ENCODE measurements at places on chromosomes 7 and 10.

DNA sequence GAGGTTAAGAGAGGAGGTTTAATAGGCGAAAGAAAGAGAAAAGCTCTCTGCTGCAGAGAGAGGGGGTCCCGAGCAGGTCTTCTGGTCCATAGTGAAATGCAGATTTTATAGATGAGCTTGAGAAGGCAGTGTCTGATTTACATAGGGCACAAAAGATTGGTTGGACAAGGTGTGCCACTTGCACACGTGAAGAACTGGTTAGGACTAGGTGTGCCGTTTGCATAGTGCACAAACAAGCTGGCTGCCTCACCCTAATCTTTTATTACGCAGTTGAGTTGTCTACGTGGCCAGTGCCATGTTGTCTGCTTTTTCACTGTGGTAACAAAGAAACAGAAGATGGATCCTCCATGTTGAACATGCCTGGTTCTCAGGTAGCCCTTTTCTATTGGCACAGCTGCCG is 82.6 kb downstream of the AMPH start:
- H3K27ac ChIP-seq, result no peak overlapping the region
- no peaks in the 10 kb centered on the region for H3K36me3 ChIP-seq
- no peaks in the 10 kb centered on the region for H3K27me3 ChIP-seq

GRCh38 chr10:11876805-11877590 is 53.8 kb downstream of the PROSER2 start:
- peaks cover 22% of the 10 kb centered on the region for H3K4me1 ChIP-seq
- DNase-seq, result no peak
- H3K4me3 ChIP-seq, result no peak overlapping the region
- no peaks in the 10 kb centered on the region for H3K36me3 ChIP-seq
- H3K27ac ChIP-seq, result no peak overlapping the region
- no peaks in the 10 kb centered on the region for H3K27me3 ChIP-seq

DNA sequence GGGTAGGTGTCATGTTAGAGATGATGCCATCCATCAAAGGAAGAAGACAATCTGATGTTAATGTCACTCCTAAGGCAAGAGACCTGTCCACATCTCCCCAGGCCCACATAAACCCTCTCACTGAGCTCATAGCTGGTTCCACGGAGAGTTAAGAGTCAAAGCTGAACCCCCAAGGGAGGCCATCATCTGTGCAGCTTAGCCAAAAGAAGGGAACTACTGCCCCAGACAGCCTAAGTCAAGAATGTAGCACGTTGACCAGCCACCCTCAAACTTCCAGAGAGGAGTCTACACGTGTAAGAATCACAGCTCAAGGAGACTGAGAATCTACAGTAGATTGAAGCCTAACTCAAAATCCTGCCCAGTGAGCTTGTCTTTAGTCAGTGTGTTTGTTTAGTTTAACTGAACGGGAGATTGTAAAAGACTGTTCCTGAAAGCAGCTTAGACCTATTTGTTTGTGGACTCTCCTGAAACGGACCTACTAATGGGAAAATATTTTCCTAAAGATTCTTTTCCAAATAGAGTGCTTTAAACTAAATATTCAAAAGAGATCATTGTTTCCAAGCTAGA is 192.7 kb upstream of the NFE2L3 start:
- DNase-seq, result no peak
- no peaks in the 10 kb centered on the region for H3K4me1 ChIP-seq
- no peaks in the 10 kb centered on the region for H3K36me3 ChIP-seq

- no peak overlapping the region for H3K4me3 ChIP-seq
- H3K36me3 ChIP-seq, result no peaks in the 10 kb centered on the region
- no peaks in the 10 kb centered on the region for H3K27me3 ChIP-seq
- H3K4me1 ChIP-seq, result no peaks in the 10 kb centered on the region
- no peak overlapping the region for H3K27ac ChIP-seq
- no peak for DNase-seq
Measured at GRCh38 chr7:130823060-130823459, 89.1 kb upstream of the KLF14 start.

- DNase-seq, result no peak
- H3K4me1 ChIP-seq, result no peaks in the 10 kb centered on the region
- H3K4me3 ChIP-seq, result no peak overlapping the region
- no peaks in the 10 kb centered on the region for H3K27me3 ChIP-seq
Measured at GRCh38 chr7:134044682-134045081, 82.5 kb upstream of the LRGUK start.

DNA sequence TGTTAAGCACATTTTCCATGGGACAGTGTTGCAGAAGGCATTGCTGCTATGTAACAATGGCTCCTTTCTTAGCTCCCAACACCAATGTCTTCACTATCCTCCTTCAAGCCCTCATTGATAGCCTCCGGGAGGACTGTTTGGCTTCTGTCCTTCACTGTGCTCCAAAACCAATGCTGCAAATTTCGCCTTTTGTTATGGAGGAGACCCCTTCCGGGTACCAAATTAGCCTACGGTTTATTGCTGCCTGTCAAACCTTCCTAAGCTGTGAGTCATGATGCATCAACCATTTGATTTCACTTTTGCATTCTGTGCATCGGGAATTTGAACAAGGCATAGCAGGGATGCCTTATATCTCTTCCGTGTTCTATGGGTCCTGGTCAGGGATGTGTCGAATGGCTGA is 432.9 kb downstream of the GATA3 start:
- H3K36me3 ChIP-seq, result no peaks in the 10 kb centered on the region
- no peaks in the 10 kb centered on the region for H3K4me1 ChIP-seq
- H3K27ac ChIP-seq, result no peak overlapping the region

GRCh38 chr7:69653806-69654205 is 55.5 kb downstream of the AUTS2 start:
- H3K4me1 ChIP-seq, result peaks cover 5% of the 10 kb centered on the region
- H3K4me3 ChIP-seq, result no peak overlapping the region
- H3K27me3 ChIP-seq, result no peaks in the 10 kb centered on the region
- H3K27ac ChIP-seq, result no peak overlapping the region

GRCh38 chr7:37205451-37205850 is 243.2 kb downstream of the ELMO1 start:
- no peak overlapping the region for H3K27ac ChIP-seq
- H3K27me3 ChIP-seq, result no peaks in the 10 kb centered on the region
- H3K4me1 ChIP-seq, result peaks cover 20% of the 10 kb centered on the region
- H3K36me3 ChIP-seq, result no peaks in the 10 kb centered on the region
- DNase-seq, result no peak

- DNase-seq, result no peak
- no peaks in the 10 kb centered on the region for H3K4me1 ChIP-seq
- H3K27me3 ChIP-seq, result no peaks in the 10 kb centered on the region
- H3K36me3 ChIP-seq, result no peaks in the 10 kb centered on the region
- no peak overlapping the region for H3K4me3 ChIP-seq
Measured at GRCh38 chr7:155660059-155660757, 15.7 kb downstream of the RBM33 start.

DNA sequence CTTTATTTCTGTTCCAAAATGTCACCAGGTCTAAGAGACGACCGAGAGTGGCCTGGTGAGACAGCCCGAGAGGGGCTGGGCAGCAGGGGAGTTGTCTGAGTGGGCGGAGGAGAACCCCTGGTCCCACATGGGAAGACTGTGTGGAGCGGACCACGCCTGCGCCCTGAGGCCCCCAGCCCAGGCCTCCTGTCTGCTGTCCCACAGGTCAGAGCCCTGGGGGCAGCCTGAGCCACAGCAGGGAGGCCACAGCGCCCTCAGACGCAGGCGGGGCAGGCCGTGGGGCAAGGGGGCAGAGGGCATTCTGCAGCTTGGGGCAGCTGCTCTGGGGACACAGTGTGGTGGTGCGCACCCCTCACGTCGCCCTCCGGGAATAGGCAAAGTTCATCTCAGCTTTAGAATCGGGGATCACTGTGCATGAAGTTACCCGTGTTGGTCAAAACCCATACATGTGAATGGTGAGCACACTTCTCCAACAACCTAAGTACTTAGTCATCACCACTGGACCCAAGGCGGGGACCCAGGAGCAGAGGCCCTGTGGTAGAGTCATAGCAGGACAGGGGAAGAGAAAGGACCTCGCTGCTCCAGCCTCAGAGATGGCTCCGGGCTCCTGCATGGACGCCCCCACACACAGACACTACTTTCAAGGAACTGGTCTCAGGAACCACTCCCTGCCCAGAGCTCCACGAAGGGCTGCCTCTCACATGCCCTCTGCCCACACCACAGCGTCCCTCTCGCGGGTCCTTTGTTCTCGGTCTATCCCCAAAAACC is 214.7 kb downstream of the ELFN1 start:
- H3K36me3 ChIP-seq, result no peaks in the 10 kb centered on the region
- no peak overlapping the region for H3K27ac ChIP-seq
- H3K27me3 ChIP-seq, result no peaks in the 10 kb centered on the region
- DNase-seq, result no peak

GRCh38 chr10:78846760-78847159 is 222.0 kb upstream of the ZMIZ1 start:
- no peak overlapping the region for H3K4me3 ChIP-seq
- no peaks in the 10 kb centered on the region for H3K36me3 ChIP-seq
- H3K27ac ChIP-seq, result no peak overlapping the region
- no peak for DNase-seq
- H3K27me3 ChIP-seq, result no peaks in the 10 kb centered on the region

DNA sequence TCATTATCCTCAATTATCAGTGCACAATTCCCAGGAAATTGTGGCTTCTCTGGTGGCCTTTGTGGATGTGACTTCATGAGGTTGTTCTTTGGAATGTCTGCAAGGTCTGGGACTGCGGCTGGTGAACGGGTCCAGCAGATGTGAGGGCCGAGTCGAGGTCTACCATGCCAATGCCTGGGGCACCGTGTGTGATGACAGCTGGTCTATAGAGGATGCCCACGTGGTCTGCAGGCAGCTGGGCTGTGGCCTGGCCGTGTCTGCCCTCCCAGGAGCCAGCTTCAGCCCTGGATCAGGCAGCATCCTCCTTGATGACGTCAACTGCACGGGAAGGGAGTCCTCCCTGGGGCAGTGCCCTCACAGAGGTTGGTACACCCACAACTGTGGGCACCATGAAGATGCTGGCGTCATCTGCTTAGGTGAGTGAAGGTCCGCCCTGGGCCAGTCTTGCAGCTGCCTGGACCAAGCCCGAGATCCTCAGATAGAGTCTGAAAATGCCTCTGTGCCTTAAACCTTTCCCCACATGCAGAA is 46.9 kb downstream of the CUZD1 start:
- H3K27ac ChIP-seq, result no peak overlapping the region
- no peaks in the 10 kb centered on the region for H3K27me3 ChIP-seq
- no peak overlapping the region for H3K4me3 ChIP-seq
- no peak for DNase-seq

- no peaks in the 10 kb centered on the region for H3K36me3 ChIP-seq
- DNase-seq, result no peak
- H3K4me1 ChIP-seq, result no peaks in the 10 kb centered on the region
- H3K27me3 ChIP-seq, result no peaks in the 10 kb centered on the region
Measured at GRCh38 chr7:25206765-25207164, 21.5 kb downstream of the NPVF start.

DNA sequence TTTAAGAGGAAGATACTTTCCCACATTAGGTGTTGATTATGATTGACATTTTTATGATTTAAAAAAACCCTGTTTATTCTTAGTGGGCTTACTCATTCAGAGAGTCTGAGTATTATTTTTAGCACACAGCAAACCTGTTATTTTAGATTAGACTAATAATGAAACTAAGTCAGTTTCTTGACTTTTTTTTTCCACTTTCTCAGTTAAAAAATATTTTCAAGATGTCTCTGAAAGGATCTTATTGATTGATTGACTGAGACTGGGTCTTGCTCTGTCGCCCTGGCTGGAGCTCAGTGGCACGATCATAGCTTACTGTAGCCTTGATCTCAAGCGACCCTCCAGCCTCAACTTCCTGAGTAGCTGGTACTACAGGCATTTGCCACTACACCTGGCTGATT is 20.4 kb upstream of the INPP5F start:
- DNase-seq, result no peak
- H3K4me3 ChIP-seq, result no peak overlapping the region
- no peak overlapping the region for H3K27ac ChIP-seq
- H3K4me1 ChIP-seq, result no peaks in the 10 kb centered on the region
- no peaks in the 10 kb centered on the region for H3K36me3 ChIP-seq

DNA sequence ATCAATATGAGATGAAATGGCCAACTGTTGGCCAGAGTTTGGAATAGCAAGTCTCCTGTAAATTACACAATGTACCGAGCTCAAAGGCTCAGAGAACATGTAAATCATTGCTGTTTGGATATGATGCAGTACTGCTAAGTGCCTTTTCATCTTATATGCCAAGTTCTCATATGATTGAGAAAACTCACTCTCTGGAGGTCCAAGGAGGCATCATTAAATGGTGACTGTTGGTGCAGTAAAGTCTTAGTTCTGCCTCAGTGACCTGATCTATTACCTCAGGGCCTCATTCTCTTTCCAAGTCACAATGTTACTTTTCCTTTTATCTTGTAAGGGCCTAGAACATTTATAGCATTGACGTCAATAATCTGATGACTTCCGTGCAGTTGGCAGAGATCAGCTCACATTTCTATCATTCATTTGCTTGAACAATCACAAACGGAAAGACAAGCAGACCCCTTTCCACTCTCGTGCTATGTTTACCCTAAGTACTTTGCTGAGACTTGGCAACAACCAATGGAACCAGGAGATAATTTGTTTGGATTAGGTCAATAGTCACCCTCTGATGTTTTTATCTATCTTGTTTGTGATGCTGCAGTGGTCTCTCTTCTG is 32.6 kb upstream of the PDK4 start:
- H3K4me1 ChIP-seq, result peaks cover 4% of the 10 kb centered on the region
- DNase-seq, result no peak
- H3K36me3 ChIP-seq, result no peaks in the 10 kb centered on the region
- no peak overlapping the region for H3K4me3 ChIP-seq
- H3K27ac ChIP-seq, result peak overlapping the region; percentile 72
- H3K27me3 ChIP-seq, result no peaks in the 10 kb centered on the region

GRCh38 chr7:131249003-131249402 is 78.7 kb upstream of the MKLN1 start:
- no peaks in the 10 kb centered on the region for H3K27me3 ChIP-seq
- no peaks in the 10 kb centered on the region for H3K36me3 ChIP-seq
- no peak for DNase-seq
- H3K4me3 ChIP-seq, result no peak overlapping the region
- H3K27ac ChIP-seq, result no peak overlapping the region

- no peaks in the 10 kb centered on the region for H3K36me3 ChIP-seq
- peaks cover 9% of the 10 kb centered on the region for H3K4me1 ChIP-seq
- no peak overlapping the region for H3K4me3 ChIP-seq
- H3K27ac ChIP-seq, result no peak overlapping the region
- DNase-seq, result no peak
Measured at GRCh38 chr7:37495574-37496184, 47.0 kb upstream of the ELMO1 start.

- no peaks in the 10 kb centered on the region for H3K27me3 ChIP-seq
- DNase-seq, result no peak
- H3K36me3 ChIP-seq, result no peaks in the 10 kb centered on the region
- H3K4me1 ChIP-seq, result no peaks in the 10 kb centered on the region
Measured at GRCh38 chr10:111261081-111261615, 184.3 kb downstream of the ADRA2A start.

GRCh38 chr7:139682136-139683013 is 95.4 kb downstream of the HIPK2 start:
- no peak overlapping the region for H3K27ac ChIP-seq
- no peak for DNase-seq
- H3K36me3 ChIP-seq, result no peaks in the 10 kb centered on the region
- peaks cover 15% of the 10 kb centered on the region for H3K4me1 ChIP-seq
- H3K27me3 ChIP-seq, result no peaks in the 10 kb centered on the region

GRCh38 chr7:92797284-92797683 is 39.1 kb downstream of the CDK6 start:
- H3K36me3 ChIP-seq, result no peaks in the 10 kb centered on the region
- no peaks in the 10 kb centered on the region for H3K27me3 ChIP-seq
- H3K27ac ChIP-seq, result no peak overlapping the region
- no peak for DNase-seq
- no peak overlapping the region for H3K4me3 ChIP-seq
